ENCODE measurements at places on chromosomes 1 and 21. TPM values are rescaled to one million over a fixed set of nuclear protein-coding genes. Genes with fewer than 3 reads are reported as not detected.

DNA sequence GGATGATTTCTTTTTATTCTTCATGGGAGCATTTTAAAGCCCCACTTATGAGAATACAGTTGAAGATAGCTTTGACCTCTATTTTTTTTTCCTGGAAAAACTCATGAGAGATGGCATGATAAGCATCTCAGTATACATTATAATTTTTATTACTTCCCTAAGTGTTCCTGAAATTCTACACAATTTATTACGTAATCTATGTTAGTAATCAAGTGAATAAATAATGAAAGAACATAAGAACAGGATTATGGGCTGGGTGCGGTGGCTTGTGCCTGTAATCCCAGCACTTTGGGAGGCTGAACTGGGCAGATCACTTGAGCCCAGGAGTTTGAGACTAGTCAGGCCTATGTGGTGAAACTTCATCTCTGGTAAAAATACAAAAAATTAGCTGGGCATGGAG, 13.2 kb upstream of the PRKAA2 start:
- H3K27me3 ChIP-seq, result no peaks in the 10 kb centered on the region
- H3K27ac ChIP-seq, result no peak overlapping the region
- H3K4me3 ChIP-seq, result no peak overlapping the region
- DNase-seq, result no peak

DNA sequence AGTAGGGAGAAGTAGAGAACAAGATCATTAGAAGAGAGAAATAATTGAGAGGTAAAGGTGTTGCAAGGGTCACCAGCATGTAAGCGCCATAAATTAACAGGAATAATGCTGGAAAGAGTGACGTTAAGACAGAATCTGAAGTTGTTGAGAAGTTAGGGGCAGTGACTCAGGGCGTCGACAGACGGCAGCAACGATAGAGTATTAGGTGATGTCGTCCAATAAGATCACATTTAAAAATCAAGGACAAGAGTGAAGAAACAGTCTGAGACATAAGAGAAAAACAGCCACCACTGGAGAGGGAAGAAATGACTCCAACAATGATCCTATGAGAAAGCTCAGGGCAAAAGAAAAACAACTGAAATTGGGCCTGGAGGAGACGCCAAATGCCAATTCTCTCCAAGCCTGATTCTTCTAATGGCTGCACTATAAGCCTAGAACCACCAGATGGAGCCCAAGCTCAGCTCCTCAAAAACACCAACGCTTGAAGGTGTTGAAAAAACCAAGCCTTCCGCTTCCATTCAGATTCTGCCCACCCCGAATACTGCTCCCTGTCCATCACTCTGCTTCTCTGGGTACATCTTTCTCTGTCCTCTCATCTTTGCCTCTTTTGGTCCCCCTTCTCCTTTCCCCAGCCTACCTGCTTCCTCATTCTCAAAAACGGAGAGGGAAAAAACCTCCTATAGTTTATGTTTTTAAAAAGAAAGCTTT, 70.0 kb downstream of the LUZP1 start:
- H3K36me3 ChIP-seq, result peaks cover 6% of the 10 kb centered on the region
- H3K4me1 ChIP-seq, result peaks cover 71% of the 10 kb centered on the region
- no peak overlapping the region for H3K27ac ChIP-seq
- H3K4me3 ChIP-seq, result no peak overlapping the region
- no peaks in the 10 kb centered on the region for H3K27me3 ChIP-seq

LAMC2 gene
- total RNA-seq, result 17.4 TPM

DNA sequence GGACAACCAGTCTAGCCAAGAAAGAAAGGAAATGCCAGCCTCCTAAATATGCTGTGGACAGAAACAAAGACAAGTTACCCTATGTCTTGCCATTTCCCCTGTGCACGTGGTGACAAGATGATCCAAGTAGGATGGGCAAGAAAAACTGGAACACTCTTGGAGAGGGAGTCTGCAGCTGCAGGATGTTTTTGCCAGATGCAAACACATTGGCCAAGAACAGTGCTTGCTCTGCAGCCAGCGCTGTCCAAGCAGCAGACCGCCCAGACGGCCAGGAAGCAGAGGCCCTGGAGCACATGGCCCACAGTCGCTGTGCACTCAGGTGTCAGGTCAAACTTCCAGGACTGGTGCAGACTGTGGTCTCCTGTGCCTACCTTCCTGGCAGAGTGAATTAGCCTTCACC, 189.3 kb downstream of the SLC35F3 start:
- no peak overlapping the region for H3K4me3 ChIP-seq
- no peak for DNase-seq

DNA sequence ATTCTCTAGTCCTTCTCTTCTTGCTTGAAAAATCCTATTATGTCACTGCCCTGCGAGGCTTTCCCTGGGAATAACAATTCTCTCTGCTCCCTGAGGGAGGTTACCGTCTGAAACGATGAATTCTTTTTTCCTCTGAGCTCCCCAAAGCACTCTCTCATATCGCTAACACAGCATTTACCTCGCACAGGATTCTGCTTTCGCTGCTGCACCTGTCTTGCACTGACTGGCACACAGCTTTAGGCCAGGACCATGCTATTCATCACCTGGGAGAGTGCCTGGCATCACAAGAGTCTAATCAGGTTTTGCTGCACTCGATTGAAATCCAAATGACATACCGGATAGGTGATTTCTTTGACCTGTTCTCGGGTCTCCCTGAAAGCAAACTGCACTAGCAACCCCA, 52.8 kb upstream of the GNG4 start:
- H3K4me3 ChIP-seq, result no peak overlapping the region
- no peaks in the 10 kb centered on the region for H3K4me1 ChIP-seq
- H3K27ac ChIP-seq, result no peak overlapping the region
- H3K27me3 ChIP-seq, result no peaks in the 10 kb centered on the region

GRCh38 chr1:239427712-239428111, 41.3 kb downstream of the CHRM3 start:
- no peaks in the 10 kb centered on the region for H3K36me3 ChIP-seq
- H3K27me3 ChIP-seq, result no peaks in the 10 kb centered on the region
- no peak overlapping the region for H3K27ac ChIP-seq
- no peaks in the 10 kb centered on the region for H3K4me1 ChIP-seq

DNA sequence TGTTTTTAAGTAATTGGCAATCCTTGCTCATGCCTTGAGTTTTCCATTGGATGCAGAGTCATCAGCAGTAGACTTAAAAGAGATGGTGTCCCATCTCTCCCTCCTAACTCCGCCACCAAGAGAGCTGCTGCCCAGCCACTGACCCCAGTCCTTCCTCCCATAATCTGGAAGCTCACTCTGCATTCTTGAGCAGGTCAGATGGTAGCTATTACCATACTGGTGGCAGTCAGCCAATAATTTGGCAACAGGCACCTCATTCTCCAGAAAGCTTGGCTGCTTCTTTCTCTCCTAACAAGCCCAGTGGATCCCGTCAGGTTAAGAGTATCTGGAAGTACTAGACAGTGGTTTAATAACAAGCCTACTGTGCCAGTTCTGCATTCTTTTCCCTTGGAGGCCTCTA, 272.1 kb downstream of the ZNF648 start:
- no peak for DNase-seq
- no peak overlapping the region for H3K27ac ChIP-seq
- H3K4me3 ChIP-seq, result no peak overlapping the region
- peaks cover 8% of the 10 kb centered on the region for H3K4me1 ChIP-seq
- H3K27me3 ChIP-seq, result no peaks in the 10 kb centered on the region
